ENCODE measurements at places on chromosomes 2 and 18.

DNA sequence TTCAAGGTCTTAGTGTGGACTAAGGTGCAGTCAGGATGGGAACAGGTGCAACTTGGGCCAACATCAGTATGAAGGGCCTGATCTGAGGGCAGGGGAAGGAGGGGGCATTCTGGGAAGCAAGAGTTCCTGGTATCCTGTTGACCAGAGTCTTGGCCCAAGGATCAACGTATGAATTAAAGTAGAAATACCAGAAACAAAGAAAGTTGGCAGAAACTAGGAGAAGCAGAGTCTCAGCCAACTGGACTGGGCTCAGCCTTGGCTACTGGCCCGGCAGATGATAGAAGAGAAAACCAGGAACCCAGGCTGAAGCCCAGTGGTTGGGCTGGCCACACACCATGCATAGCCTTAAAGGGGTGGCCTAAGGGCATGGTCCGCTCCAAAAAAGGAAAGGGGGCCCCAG lies 2.3 kb downstream of the CETN1 start:
- DNase-seq: no peak

DNA sequence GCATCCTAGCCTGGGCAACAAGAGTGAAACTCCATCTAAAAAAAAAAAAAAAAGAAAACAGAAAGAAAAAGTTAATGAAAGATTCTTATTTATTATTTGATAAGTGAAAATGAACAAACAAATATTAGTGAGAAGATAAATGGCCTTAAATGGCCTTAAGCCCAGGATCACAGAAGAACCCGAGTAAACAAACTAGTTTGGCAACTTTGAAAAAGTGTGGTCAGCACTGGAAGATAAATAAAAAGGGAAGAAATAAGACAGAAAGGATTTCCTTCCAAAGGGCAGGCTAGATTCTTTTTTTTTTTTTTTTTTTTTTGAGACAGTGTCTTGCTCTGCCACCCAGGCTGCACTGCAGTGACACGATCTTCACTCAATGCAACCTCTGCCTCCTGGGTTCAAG lies 692.4 kb downstream of the CPS1 start:
- DNase-seq: no peak

DNA sequence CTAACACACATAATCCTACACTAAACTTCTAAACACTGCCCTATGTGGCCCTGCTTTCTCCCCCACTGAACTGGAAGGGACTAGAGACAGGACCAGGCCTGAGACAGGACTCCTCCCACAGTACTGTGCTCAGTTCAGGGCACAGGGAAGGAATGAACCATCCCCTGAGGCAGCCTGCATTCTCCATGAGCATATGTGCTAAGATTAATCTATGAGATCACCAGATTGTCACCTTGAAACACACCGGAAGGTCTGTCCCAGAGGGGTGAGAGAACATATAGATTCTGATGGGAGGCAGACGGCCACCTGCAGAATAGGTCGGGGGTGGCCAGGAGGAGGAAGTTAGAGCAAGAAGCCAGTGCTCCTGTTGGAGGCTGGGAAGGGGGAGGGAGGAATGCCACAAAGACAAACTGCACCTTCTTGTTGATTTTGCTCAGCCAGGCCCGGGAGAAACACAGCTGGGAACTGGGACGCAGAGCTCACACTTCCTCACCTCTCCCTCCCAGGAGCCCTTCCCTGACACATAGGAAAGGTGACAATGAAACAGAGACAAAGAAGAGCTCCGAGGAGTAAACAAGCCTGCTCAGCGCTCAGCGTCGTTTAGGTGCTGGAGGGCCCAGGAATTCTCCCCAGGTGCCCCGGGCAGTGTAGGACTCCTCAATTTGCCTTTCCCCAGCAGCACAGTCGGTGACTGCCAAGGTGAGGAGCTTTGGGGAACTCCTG lies 52.1 kb downstream of the ZBTB7C start:
- DNase-seq: no peak

- DNase-seq: no peak
These were observed 32.4 kb downstream of the TMEM177 start for GRCh38 chr2:119711352-119711751.

Measured in activated T-helper 9 cell treated with anti-CD3 and anti-CD28 coated beads, Interleukin-2, amount 50 U/mL, for 16 hours (primary cell).